Muscle of leg (tissue), 16 donors: ENCODE measurements at places on chromosomes 16 and 17. TPM values are rescaled to one million over a fixed set of nuclear protein-coding genes. Genes with fewer than 3 reads are reported as not detected.

GRCh38 chr17:75400326-75400939 is 5.0 kb downstream of the GRB2 start:
- peaks cover 4% of the 10 kb centered on the region for H3K4me1 ChIP-seq
- no peaks in the 10 kb centered on the region for H3K27me3 ChIP-seq
- no peak overlapping the region for H3K27ac ChIP-seq

DNA sequence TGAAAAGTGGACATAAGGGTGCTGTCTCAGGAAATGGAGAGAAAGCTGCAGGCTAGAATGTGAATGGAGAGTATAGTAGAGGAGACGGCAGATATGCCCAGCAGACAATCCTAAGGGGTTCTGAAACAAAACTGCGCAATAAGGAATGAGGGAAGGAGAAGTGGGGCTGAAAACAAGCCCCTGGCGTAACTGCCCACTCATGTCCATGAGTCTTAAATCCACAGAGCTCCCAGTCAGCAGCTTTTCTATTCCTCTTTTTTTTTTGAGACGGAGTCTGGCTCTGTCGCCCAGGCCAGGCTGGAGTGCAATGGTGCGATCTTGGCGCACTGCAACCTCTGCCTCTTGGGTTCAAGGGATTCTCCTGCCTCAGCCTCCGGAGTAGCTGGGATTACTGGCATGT is 5.9 kb downstream of the STRADA start:
- no peak overlapping the region for H3K27ac ChIP-seq
- H3K4me1 ChIP-seq: peaks cover 7% of the 10 kb centered on the region
- H3K4me3 ChIP-seq: no peak overlapping the region
- H3K27me3 ChIP-seq: no peaks in the 10 kb centered on the region

- H3K27ac ChIP-seq: peak overlapping the region; percentile 67
- H3K4me3 ChIP-seq: no peak overlapping the region
- H3K27me3 ChIP-seq: no peaks in the 10 kb centered on the region
- peak; percentile 73 for DNase-seq
- H3K4me1 ChIP-seq: peaks cover 47% of the 10 kb centered on the region
- H3K36me3 ChIP-seq: peaks cover 51% of the 10 kb centered on the region
These were observed 47.9 kb upstream of the SREBF1 start for GRCh38 chr17:17884391-17885357.

DNA sequence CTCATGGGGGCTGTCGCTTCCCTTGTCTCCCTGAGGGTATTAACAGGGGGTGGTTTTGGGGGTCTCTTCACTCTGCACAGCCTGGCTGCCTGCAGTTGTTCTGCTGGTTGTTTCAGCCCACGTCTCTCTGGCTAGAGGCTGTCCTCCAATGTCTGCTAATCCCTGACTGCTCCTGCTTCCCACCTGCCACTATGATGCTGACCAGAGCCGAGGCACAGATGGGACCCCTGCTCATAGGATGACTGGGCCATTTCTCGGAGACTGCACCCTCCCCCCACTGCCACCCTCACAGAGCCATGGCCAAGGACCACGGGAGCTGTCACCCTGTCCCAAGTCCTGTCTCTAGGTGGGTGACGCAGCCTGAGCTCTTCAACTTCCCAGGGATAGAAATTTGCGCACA is 1.6 kb upstream of the ACSF3 start:
- H3K4me1 ChIP-seq: peaks cover 27% of the 10 kb centered on the region
- DNase-seq: no peak
- no peak overlapping the region for H3K27ac ChIP-seq
- no peak overlapping the region for H3K4me3 ChIP-seq

- no peak overlapping the region for H3K27ac ChIP-seq
- no peak overlapping the region for H3K4me3 ChIP-seq
- H3K4me1 ChIP-seq: no peaks in the 10 kb centered on the region
- H3K36me3 ChIP-seq: no peaks in the 10 kb centered on the region
These were observed 119.6 kb downstream of the NPIPB5 start for GRCh38 chr16:22630242-22630641.

- no peaks in the 10 kb centered on the region for H3K27me3 ChIP-seq
- peaks cover 9% of the 10 kb centered on the region for H3K4me1 ChIP-seq
These were observed 26.9 kb downstream of the IL4R start for GRCh38 chr16:27340654-27341053.

DNA sequence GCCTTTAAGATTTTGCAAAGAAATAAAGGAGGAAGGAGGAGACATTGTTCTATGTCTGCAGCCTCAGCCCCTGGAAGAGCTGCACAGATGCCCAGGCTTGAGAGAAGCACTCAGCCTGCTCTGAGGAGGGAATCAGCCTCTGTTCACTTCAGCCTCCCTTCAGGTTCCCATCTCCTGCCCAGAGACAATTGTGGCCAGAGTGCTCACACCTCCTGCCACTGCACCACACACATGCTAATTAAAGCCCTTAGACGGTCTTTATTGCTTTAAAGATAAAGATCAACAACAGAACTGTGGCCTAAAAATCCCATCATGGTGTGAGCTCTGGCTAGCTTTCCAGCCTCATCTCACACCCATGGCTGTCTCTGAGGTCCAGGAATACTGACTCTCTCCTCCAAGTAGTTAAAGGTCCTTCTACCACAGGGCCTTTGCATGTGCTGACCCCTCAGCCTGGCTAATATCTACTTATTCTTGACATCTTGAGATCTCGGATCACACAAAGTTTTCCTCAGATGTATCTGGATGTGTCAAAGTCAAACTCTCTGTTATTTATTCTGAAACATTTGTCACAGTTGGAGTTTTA is 33.8 kb downstream of the CHD9NB start:
- no peaks in the 10 kb centered on the region for H3K27me3 ChIP-seq
- DNase-seq: no peak
- H3K27ac ChIP-seq: no peak overlapping the region
- no peaks in the 10 kb centered on the region for H3K36me3 ChIP-seq
- H3K4me3 ChIP-seq: no peak overlapping the region

GRCh38 chr17:72839131-72839725 is 253.3 kb downstream of the SLC39A11 start:
- DNase-seq: no peak
- H3K27ac ChIP-seq: no peak overlapping the region
- H3K27me3 ChIP-seq: no peaks in the 10 kb centered on the region
- no peaks in the 10 kb centered on the region for H3K36me3 ChIP-seq

- H3K27me3 ChIP-seq: no peaks in the 10 kb centered on the region
- DNase-seq: no peak
- H3K4me3 ChIP-seq: no peak overlapping the region
- peaks cover 37% of the 10 kb centered on the region for H3K4me1 ChIP-seq
- no peak overlapping the region for H3K27ac ChIP-seq
These were observed 41.4 kb downstream of the FOXK2 start for GRCh38 chr17:82560802-82561428.

DNA sequence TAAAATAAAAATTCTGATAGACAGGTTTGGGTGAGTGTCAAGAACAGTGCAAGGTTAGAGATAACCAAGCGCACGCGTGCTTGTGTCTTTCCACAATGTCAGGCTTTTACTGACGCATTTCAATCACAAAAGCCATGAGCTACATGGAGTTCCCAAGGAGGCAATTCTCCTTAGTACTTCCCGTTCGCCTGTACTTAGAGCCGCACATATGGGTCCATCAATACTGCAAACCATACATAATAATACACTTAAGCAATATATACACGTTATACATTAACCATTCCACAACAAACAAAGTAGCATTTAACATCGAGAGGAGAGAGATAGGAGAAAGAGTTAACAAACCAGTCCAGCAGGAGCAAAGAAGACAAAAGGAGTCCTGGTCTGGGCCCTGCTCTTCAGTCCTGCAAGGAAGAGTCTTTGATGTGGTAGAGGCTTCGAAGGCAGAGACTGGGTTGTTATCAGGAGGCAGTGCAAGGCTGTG is 11.9 kb upstream of the GPRC5C start:
- no peak overlapping the region for H3K4me3 ChIP-seq
- DNase-seq: no peak
- H3K36me3 ChIP-seq: no peaks in the 10 kb centered on the region
- no peak overlapping the region for H3K27ac ChIP-seq

DNA sequence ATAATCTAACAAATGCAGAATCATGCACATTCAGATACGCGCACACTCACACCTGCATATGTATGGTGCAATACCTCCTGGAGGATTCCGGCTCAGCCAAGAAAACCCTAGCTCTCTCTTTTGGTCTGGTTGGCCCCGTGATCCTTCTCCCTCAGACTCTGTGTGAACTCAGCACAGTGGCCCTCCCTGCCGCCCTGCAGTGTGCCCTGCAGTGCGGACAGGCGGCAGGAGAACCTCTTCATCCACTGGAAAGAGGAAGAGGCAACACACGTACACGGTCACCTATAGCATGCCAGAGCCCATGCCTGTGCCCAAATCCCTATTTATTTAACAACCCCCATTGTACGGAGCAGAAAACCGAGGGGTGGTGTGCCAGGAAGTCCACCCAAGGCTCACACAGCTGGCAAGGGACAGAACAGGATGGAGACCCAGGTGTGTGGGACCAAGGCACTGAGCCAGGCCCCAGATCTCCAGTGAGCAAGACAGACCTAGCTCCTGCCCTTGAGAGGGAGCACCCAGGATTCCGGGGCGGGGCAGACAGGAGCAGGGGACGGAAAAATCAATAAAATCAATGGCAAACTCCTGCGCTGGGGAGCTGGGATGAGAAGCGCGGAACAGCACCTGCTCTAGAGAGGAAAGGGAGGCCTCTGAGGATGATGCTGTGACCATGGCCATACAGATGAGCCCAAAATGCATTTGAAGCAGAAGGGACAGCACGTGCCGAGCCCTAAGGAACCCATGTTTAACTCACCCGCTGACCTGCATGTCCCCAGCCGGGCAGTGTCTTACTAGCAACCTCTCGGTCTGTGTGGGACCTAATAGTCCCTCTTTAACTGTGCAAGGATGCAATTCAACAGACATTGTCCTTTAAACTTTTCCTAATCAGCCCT is 54.7 kb upstream of the CIBAR2 start:
- H3K4me3 ChIP-seq: no peak overlapping the region
- DNase-seq: no peak
- H3K27me3 ChIP-seq: peaks cover 5% of the 10 kb centered on the region
- no peak overlapping the region for H3K27ac ChIP-seq
- H3K4me1 ChIP-seq: peaks cover 86% of the 10 kb centered on the region

GRCh38 chr17:78905116-78905515 is 2.1 kb upstream of the CEP295NL start:
- no peaks in the 10 kb centered on the region for H3K27me3 ChIP-seq
- no peak overlapping the region for H3K27ac ChIP-seq
- peaks cover 20% of the 10 kb centered on the region for H3K4me1 ChIP-seq
- no peak overlapping the region for H3K4me3 ChIP-seq

DNA sequence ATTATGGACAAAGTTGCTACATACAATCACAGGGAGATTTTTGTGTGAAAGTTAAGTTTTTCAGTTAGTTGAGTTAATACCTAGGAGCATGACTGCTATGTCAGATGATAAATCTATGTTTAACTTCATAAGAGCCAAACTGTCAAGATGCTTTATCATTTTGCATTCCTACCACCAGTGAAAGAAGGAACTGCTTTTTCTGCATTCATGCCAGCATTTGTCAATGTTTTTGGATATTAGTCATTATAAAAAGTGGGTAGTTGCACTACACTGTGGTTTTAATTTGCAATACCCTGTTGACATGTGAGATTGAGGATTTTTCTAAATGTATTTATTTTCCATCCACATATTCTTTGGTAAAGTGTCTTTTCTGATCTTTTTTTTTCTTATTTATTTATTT is 434.0 kb upstream of the MON1B start:
- no peaks in the 10 kb centered on the region for H3K4me1 ChIP-seq
- H3K27me3 ChIP-seq: no peaks in the 10 kb centered on the region
- no peak overlapping the region for H3K27ac ChIP-seq
- no peaks in the 10 kb centered on the region for H3K36me3 ChIP-seq
- no peak overlapping the region for H3K4me3 ChIP-seq

GRCh38 chr16:74291577-74292208 is 4.9 kb upstream of the PSMD7 start:
- no peak for DNase-seq
- no peaks in the 10 kb centered on the region for H3K36me3 ChIP-seq
- no peak overlapping the region for H3K27ac ChIP-seq
- H3K4me3 ChIP-seq: no peak overlapping the region

MFAP4 gene
- 157 TPM for total RNA-seq

TPPP3 gene
- total RNA-seq: 230 TPM

AOC2 gene
- total RNA-seq: 0.66 TPM

SSTR5 gene
- not detected for total RNA-seq

GNGT2 gene
- total RNA-seq: 0.89 TPM

TBC1D3K gene
- not detected for total RNA-seq

RARA gene
- 28.2 TPM for total RNA-seq

NACA2 gene
- total RNA-seq: 0.22 TPM
